Stimulated activated CD8-positive, alpha-beta memory T cell treated with anti-CD3 and anti-CD28 coated beads, Interleukin-2, amount 100 ng/mL, for 1 hour (primary cell): ENCODE measurements at places on chromosomes 2 and 18.

GRCh38 chr2:74052732-74053710 is 68.3 kb downstream of the TET3 start:
- no peak for DNase-seq

- no peak for DNase-seq
Observed at GRCh38 chr18:52766002-52766545, 426.1 kb downstream of the DCC start.

DNA sequence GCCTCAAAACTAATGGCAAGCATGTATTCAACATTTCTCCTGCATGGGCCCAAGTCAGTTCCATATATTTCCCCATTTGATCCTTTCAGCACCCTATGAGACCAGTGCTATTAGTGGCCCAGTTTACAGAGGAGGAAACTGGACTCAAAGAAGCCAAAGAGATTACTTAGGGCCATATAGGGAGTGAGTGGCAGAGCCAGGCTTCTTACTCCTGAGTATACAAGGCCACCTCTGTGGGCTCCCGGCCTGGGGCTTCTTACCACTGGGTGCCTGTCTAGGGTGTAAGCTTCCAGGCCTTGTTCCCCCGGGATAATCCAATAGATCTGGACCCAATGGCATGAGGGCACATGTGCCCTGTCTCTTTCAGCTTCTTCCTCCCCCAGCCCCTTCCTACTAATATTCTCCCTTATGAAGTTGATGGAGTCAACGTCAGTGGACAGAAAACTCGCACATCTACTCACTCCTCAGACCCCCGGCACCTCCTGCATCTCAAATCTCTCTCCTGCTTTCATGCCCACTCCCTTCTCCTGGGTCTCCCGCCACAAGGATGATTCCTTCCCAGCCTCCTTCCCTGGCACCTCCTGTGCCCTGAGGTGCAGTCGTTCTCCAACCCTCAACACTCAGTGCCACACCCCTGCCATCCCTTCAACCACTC is 222.6 kb downstream of the ANAPC1 start:
- no peak for DNase-seq

GRCh38 chr2:214774108-214774507 is 35.4 kb downstream of the BARD1 start:
- DNase-seq: no peak

GRCh38 chr2:26848336-26849055 is 564 bp downstream of the DPYSL5 start:
- no peak for DNase-seq

- DNase-seq: no peak
Observed at GRCh38 chr2:80525152-80525551, 220.6 kb upstream of the LRRTM1 start.

- DNase-seq: no peak
Observed at GRCh38 chr2:14715600-14715999, 83.1 kb downstream of the LRATD1 start.

GRCh38 chr2:39545957-39546356 is 108.9 kb upstream of the MAP4K3 start:
- DNase-seq: no peak

DNA sequence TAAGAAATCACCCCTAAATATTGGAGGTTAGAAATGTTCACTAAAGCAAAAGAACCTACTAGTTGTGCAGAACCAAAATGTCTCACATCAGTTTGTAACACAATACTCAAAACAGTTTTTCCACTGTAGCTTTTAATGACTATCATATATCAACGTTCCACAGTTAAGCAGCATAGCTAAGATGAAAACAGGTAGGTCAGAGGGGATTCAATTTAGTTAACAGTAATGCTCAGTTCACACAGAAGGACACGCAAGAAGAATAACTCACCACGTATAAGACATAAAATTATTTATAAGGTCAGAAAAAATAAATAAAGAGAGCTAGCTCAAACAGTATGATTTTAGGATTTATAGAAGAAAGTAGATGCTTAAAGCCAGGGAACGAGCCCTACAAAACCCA is 118.9 kb upstream of the CCDC150 start:
- DNase-seq: no peak

- DNase-seq: no peak
Observed at GRCh38 chr18:26425148-26425531, 123.2 kb downstream of the KCTD1 start.

GRCh38 chr2:208708486-208708885 is 301.9 kb downstream of the PTH2R start:
- no peak for DNase-seq

GRCh38 chr2:29657674-29658073 is 263.7 kb downstream of the ALK start:
- no peak for DNase-seq

- no peak for DNase-seq
Observed at GRCh38 chr2:68263632-68264031, 11.3 kb upstream of the PPP3R1 start.

DNA sequence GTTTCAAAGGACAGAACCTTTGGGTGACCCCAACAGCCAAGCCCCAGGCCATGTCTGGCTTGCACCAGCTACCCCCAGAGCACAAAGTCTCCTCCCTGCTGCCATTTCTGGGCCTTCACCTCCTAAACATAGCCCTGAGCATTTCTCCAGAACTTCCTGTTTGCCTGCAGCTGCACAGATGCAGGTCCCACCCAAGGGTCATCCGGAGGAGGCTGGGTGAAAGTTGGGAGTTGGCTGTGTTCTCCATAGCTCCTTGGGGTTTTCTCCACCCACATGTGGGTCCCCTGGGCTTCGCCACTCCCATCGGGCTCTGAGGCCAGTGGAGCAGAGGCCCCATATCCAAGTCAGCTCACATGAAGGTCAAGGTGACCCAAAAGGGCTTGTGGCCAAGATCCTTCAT is 4.3 kb downstream of the TNP1 start:
- DNase-seq: no peak

GRCh38 chr2:128817171-128817570 is 498.5 kb upstream of the HS6ST1 start:
- no peak for DNase-seq

- DNase-seq: no peak
Observed at GRCh38 chr2:139064159-139064558, 284.0 kb upstream of the NXPH2 start.

- no peak for DNase-seq
Observed at GRCh38 chr2:53958443-53958842, 12.3 kb downstream of the PSME4 start.

DNA sequence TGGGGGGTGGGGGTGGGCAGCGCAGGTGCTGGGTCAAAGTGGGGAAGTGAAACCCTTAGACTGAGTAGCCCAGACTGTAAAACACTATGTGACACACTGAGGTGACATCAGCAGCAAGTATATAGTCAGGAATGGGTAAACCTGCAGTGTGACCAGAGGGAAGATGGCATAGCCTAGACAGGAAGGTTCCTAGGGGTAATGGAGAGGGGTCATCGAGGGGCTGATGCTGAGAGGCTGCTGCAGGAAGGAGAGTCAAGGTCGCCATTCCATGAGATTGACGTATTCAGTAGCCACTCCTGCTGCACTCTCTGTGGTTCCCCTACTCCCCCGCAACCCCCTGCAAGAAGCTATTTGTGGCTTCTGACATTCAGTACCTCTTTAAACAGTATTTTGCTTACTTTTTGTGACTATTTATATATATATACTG is 111.7 kb downstream of the CHST9 start:
- no peak for DNase-seq

GRCh38 chr2:210203558-210203957 is 21.7 kb downstream of the ACADL start:
- DNase-seq: no peak

DNA sequence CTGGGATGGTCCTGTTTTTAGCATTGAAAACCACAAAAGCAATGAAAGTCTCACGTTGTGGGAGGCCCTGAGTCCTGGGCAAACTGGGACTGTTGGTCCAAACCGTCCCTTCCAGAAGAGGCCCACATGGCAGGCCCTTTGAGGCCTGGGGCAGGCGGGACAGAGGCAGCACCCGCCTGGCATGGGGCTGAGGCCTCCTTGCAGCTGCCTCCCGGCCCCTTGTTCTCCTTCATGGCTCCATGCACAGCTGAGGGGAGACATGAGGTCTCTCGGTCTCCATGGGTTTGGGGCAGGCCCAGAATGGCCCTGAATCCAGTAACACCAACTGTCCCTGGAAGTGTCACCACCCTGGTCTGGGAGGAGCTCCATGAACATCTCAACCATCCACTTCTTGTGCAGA is 61.9 kb downstream of the RRM2 start:
- DNase-seq: no peak

GRCh38 chr2:30511122-30512083 is 64.4 kb downstream of the LCLAT1 start:
- no peak for DNase-seq

DNA sequence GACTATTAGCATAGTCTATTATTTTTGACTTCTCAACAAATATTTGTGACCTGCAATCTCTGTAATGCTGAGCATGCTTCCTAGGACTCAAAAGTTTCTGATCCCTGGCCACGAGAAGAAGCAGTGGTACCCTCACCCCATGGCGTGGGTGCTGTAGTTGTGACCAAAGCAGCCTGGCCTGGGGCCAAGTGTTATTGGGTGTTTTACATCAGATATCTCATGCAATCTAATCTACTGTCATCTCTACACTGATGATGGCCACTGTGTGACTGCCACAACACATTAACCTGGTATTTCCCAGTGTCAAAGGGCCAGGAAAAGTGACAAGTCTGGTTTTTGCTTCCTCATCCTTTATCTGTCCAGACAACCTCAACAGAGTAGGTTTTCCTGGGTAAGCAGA is 80.8 kb upstream of the WIPF1 start:
- no peak for DNase-seq

DNA sequence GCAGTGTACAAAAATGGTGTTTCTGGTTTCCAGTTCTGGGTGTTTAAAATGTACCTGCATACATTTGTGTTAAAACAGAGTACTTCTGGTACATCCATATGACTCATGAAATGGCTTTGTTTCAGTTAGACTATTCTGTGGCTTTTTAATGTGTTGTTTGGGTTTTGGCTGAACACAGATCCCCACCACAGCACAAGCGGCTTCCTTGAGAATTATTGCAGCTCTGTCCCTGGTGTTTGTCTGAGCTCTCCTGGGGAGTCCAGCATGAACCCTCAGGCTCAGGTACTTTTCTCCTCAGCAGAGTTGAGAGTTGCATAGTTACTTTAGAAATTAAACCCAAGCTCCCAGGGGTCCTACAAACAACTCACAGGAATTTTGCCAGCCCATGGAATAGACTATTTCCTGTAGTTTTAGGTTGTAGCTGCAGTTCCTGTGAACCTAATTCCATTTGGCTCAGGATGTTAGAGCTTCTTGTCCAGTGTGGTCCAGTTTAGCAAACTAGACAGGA is 64.8 kb upstream of the EML6 start:
- no peak for DNase-seq

DNA sequence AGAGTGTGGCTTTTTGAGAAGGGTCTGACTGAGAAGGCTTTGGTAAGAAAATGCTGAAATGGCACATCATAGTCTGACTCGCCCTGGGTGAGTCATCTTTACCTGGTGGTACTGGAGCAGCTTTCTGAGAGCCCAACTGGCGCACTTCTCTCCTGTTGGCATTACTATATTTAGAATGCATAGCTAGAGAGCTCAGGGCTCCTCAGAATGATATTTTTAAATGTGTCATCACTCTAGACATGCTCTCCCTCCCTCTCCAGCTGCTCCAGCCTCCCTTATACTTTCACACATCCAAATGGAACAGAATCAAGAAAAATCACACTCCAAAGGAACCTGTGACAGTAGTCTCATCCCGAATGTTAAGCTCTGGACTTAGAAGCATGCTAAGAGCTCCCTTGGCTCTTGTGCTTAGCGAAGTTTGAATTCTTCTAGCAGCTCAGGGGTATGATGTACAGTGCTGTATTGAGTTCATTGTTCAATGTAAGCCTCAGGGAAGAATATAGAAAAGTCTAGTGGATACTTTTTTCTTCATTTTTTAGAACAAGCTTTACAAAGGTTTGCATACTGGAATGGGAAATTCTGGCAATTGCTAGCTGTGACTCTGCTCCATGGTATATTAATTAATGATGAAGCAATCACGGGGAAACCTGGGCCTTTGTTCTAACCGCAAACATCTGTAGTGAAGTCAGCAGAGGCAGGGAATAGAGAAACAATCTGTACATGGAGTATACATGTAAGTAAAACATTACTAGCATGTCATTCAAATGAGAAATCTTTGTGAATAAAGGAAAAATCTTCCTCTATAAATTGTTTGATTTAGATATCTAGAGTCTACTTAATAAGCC is 751.2 kb upstream of the NRXN1 start:
- no peak for DNase-seq

DNA sequence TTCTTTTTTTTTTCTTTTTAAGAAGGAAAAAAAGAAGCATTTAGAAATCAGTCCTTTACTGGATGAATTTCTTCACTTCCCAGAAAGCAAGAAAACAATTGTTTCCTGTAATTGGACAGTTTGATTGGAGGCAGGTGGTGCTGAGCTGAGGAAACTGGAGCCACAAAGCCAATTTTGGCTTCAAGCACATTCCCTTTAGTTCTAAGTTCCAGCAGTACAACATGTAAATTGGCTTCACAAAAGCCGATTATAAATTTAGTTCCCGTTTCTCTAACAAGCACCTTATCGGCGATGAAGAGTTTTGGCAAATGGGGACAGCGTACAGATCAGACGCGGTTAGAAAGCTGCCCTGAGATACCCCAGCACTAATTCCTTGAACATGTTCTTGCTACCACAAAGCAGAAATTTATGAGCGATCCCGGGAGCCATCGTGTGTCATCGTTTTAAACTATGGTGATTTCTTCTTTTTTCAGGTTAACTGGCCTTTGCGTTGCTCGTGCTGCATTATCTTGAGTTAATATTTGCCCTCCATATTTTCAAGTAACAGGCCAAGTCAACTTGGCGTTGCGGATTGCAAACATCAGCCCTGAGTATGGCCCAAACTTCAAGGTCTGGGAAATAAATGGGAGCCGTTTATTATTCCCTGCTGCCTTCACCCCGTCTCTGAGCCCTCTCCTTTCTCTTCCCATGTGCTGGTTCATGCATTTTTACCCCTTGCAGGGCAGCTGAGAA is 190.4 kb upstream of the ID2 start:
- DNase-seq: no peak

DNA sequence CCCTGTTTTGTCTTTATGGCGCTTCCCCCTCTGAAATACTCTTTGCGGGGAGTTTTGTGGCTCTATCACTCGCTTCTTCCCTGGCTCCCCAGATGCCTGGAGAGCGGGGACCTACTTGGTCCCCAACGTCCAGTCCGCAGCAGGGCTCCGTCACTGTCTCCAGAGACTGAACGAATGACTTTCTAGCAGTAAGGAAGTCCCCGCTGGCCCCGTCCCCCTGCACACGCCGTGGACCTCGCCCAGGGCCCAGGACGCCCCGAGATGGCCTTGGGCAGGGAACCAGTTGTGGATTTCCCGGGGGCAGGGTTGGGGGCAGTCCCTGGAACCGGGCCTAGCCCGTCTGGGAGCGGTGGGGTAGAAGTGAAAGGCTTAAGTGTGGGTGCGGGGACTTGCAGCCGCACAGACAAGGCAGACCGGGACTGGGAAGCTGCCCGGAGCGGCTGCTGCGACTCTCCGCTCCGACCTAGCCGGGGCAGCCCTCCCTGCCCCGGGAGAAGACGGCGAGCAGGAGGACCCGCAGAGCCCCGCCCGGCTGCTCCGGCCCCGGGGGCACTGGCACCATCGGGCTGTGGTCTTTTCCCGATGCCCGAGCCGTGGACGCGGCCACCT is 821 bp upstream of the EPHA4 start:
- DNase-seq: no peak
